Left colon (tissue), 2 donors: ENCODE measurements at places on chromosomes 2 and 18.

DNA sequence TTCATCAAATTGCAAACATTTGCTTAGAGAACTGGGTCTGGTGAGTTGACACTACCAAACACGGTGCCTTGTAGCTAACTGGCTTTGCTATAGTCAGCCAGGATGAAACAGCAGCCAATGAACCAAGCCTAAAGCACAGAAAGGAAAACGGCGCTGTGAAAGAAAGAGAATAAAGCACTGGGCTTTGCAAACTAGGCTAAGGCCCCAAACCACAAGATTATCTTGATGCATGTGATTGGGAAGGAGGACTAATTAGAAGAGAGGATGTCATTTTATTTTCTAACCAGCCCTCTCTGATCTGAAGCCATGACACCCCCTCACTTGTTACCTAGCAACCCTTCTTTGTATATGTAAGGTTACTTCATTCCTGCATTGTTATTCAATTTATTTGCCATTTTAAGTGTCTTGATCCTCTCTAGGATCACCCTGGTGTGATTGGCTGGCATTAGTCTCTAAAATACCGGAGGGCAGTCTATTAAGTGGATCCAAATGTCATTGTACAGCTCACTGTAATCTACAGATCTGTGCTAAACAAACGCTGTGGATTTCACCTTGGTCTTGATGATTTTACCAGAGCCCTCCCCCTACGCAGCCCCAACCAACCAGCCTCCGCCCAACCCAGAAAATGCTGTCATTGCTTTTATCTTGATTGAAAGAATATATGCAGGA is 395.4 kb upstream of the ACVR2A start:
- DNase-seq: no peak

DNA sequence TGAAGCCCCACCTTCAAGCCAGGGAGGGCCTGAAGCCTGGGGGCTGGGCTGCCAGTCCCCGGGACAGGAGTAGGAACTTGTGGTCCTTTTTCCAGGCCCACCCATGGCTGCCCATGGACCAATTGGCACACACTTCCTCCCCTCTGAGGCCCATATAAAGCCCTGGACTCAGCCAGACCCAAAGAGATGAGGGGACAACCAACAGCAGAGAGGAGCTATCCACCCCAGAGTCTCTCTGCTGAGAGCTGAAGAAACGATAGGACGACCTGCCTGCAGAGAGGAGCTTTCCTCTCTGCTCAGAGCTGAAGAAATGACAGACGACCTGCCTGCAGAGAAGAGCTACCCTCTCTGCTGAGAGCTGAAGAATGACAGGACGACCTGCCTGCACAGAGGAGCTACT is 43.8 kb upstream of the PEX13 start:
- no peak for DNase-seq

GRCh38 chr2:218082586-218083351 is 13.7 kb downstream of the RUFY4 start:
- DNase-seq: no peak

DNA sequence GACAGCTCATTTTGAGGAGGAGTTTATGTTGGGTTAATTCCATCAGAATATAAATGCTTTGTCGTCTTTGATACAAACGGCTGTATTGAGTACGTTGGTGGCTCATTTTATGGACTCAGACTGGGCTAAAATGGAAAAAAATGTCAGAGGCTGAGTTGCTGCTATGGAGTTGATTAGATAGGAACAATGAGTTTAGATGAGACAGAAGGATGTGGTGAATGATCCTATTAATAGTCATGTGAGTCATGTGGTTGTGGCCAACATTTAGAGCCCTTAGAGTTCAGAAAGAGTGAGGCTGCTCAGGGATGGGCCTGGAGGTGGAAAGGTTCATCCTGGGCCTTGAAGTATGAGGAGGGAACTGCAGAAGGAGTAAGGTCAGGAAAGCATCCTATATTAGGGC is 434.2 kb downstream of the MEIS1 start:
- no peak for DNase-seq

DNA sequence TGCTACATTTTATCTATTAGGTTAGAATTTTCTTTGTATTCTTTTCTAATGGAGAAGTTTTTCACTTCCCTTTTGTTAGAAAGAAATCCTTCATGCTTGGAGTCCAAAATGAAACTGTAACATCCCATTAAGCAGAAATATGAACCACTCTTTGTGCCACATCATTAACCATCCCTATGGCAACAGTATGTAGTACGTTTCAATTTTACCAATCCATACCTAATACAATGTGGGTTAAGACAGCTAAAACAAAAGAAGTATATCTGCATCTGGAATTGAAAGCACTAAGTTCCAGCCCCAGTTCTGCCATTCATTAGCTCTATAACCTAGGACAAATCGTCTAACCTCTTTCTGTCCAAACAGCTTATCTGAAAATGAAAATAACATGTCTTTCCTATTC is 409.2 kb upstream of the SPHKAP start:
- DNase-seq: no peak

GRCh38 chr2:98503481-98504105 is 58.9 kb downstream of the INPP4A start:
- no peak for DNase-seq

DNA sequence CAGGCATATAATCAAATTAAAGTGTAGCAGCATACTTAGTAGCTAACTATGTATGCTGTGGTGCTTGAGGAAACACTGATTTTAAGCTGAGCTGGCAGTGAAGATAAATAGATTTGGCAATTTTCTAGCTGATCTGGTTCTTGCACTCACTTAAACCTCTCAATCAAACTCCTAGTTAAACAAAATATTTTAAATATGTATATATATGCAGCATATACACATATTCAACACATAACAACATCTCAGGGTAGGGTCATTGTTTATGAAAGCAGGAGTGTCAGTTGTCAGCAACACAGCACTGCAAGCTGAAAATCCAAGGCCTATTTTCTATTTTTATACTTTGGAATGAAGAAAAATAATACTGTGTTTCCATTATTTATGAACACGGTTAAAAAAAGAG is 10.4 kb upstream of the FSHR start:
- no peak for DNase-seq

GRCh38 chr18:11937874-11938478 is 29.9 kb upstream of the MPPE1 start:
- peak; percentile 90 for DNase-seq

DNA sequence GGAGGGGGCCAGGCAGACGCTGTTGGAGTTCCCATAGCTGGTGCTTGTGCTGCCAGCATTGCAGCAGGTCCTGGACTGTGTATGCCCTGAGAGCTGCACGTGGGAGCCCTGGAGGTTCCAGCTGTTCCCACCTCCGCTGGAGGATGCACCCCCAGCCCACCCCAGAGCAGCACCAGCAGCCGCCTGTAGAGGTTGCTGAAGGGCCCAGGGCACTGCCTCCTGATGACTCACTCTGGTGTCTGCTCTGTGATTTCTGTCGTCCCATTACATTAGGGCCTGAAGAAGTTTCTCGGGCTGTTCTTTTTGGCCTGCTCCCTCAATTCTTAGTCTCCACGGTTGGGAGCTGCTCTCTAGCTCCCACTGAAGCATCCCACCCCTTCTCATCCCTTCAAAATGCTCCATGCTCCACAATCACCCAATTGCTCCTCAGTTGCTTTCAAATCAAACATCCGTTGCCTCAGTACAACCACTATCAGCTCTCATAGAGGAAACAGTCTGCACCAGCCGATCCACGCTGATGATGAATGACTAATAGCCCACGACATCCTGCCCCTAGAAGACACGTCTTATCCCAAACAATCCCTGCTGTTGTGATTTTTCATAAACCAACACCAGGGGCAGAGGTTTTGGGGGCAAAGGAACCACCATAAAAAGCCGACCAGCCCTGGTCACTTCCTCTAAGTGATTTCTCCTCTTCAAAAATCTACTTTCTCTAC is 65.2 kb upstream of the RNF152 start:
- DNase-seq: no peak
